ENCODE measurements at places on chromosomes 4 and X. TPM values are rescaled to one million over a fixed set of nuclear protein-coding genes. Genes with fewer than 3 reads are reported as not detected.

Gene SFRP2
- total RNA-seq: 25.6 TPM

Gene GASK1B
- 44.4 TPM for total RNA-seq

Gene GALNT7
- 21.6 TPM for total RNA-seq

GRCh38 chr4:38582445-38582844, 81.6 kb upstream of the KLF3 start:
- no peak overlapping the region for H3K4me3 ChIP-seq
- no peaks in the 10 kb centered on the region for H3K4me1 ChIP-seq
- H3K27ac ChIP-seq: no peak overlapping the region
- no peak for DNase-seq
- H3K27me3 ChIP-seq: no peaks in the 10 kb centered on the region
- no peaks in the 10 kb centered on the region for H3K36me3 ChIP-seq

GRCh38 chrX:39896951-39897740, 200.6 kb downstream of the BCOR start:
- no peaks in the 10 kb centered on the region for H3K36me3 ChIP-seq
- peaks cover 27% of the 10 kb centered on the region for H3K27me3 ChIP-seq
- no peak overlapping the region for H3K4me3 ChIP-seq
- no peak overlapping the region for H3K27ac ChIP-seq
- peaks cover 34% of the 10 kb centered on the region for H3K4me1 ChIP-seq

- no peaks in the 10 kb centered on the region for H3K27me3 ChIP-seq
- no peak overlapping the region for H3K27ac ChIP-seq
- no peaks in the 10 kb centered on the region for H3K36me3 ChIP-seq
- H3K4me1 ChIP-seq: no peaks in the 10 kb centered on the region
- H3K4me3 ChIP-seq: no peak overlapping the region
- DNase-seq: no peak
Measured at GRCh38 chrX:149462849-149463248, 42.3 kb downstream of the IDS start.

GRCh38 chr4:140057701-140058100, 96.3 kb downstream of the MAML3 start:
- H3K27ac ChIP-seq: no peak overlapping the region
- no peaks in the 10 kb centered on the region for H3K27me3 ChIP-seq
- DNase-seq: no peak
- H3K36me3 ChIP-seq: no peaks in the 10 kb centered on the region
- no peaks in the 10 kb centered on the region for H3K4me1 ChIP-seq

Measured in spinal cord (tissue), 10 donors.